Adipocyte (in vitro differentiated cells): ENCODE measurements at places on chromosomes 11 and 22.

GRCh38 chr11:104898685-104899013, 389 bp upstream of the CASP12 start:
- DNase-seq, result peak; percentile 18

GRCh38 chr11:12100429-12100828, 10.0 kb upstream of the MICAL2 start:
- DNase-seq, result no peak

DNA sequence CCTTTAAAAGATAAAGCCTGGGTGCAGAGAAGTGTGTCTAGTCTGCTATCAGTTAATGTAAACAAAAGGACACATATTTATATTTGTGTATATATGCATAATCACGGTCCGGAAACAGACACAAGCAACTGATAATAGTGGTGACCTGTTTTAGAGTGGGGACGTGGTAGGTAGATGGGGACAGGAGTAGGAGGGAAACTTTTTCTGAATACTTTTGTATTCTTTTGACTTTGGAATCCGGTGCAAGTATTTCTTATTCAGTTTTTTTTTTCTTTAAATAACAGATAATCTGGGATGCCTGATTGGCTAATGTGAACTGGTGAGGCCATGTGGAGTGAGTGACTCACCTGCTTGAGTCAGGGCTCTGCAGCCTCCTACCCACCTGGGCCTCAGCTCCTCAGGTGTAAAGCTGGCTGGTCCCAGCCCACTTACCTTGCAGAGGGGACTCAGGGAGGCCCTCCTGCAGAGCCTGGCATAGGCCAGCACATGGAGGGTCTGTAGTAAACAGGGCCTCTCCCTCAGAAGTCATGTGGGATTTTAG, 15.3 kb downstream of the MICAL2 start:
- DNase-seq, result no peak

DNA sequence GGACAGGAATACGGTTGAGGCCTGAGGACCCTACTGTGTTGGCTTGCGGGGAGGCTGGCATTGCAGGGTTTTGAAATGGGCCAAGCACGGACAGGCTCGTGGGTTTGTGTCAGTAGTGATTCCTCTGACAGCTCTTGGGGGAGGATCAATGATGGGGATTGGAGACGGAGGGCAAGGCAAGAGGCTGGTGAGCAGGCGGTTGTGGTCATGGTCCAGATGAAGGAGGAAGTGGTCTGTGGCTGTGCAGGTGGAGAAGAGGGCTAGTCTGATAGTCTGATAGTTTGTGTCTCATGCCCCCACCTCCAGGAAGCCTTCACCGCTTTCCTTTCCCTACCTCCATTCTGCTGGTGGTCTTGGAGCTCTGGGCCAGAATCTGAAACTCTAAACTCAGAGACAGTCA, 3.0 kb downstream of the MAFF start:
- DNase-seq, result no peak

GRCh38 chr11:88680806-88681205, 343.3 kb upstream of the CTSC start:
- DNase-seq, result no peak

- no peak for DNase-seq
These were observed 34.7 kb upstream of the NRIP3 start for GRCh38 chr11:9038541-9038940.

GRCh38 chr22:19019679-19020032, 83.6 kb upstream of the PRODH start:
- DNase-seq, result no peak

DNA sequence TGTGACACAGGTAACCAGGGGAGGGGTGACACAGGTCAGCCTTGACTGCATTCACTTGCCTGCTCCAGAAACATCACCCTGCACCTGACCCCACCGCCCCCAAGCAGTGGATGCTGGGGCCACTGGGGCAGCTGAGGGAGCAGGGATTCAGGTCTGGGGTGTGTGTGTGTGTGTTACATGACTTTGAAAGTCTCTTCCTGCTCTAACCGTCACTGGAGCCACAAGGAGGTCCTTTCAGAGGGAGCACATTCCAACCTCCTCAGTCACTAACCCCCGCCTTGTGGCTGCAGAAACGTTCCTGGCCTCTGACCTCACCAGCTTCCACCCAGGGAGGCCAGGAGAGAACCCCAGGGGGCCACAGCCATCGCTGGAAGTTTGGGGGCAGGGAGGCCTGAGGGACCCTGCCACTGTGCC, 2.9 kb upstream of the FOSL1 start:
- peak; percentile 80 for DNase-seq

- DNase-seq, result no peak
These were observed 80.5 kb downstream of the MYO7A start for GRCh38 chr11:77208535-77208934.

DNA sequence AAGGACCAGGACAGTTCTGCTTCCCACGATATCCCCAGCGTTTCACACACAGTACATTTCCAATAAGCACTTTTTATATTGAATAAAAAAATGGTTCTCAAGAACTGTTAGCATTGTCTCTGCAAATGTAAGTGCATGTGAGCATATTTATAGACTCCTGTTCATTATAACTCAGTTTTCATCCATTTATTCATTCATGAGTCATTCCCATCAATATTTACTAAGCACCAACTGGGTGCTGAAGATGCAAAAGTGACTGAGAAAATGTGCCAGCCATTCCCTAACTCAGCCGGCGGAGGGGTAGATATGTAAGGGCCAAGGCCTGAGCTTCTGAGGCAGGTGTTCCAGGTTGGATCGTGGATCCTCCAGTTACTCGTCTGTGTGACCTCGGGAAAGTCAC, 64.8 kb downstream of the CACNG2 start:
- no peak for DNase-seq

DNA sequence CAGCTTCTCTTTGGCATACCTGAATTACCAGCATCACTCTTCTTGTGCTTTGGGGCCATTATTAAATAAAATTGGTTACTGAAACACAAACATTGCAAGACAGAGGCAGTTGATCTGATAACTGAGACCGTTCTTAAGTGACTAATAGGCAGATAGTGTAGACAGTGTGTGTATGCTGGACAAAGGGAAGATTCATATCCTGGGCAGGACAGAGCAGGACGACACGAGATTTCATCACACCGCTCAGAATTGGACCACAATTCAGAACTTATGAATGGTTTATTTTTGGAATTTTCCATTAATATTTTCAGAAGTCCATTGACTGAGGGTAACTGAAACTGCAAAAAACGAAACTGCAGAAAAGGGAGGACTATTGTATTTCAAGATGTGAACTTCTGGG, 68.6 kb downstream of the LDLRAD3 start:
- DNase-seq, result peak; percentile 18
